Fibroblast of villous mesenchyme (primary cell): ENCODE measurements at places on chromosomes 2 and 18. TPM values are rescaled to one million over a fixed set of nuclear protein-coding genes. Genes with fewer than 3 reads are reported as not detected.

Gene RIT2
- not detected in 2 replicates for total RNA-seq

Gene RAB6C
- total RNA-seq = under 0.01 TPM in 1 of 2 replicates, not detected in the other

Gene DNAJC5G
- not detected in 2 replicates for total RNA-seq

Gene AQP12B
- not detected in 2 replicates for total RNA-seq

Gene VWA3B
- not detected in 2 replicates for total RNA-seq

Gene ZNF804A
- total RNA-seq = 5.8 and 10.8 TPM in 2 replicates

Gene LRRTM4
- total RNA-seq = not detected in 2 replicates

Gene BUB1
- 18.7 and 37.1 TPM in 2 replicates for total RNA-seq

Gene CROCC2
- total RNA-seq = not detected in 2 replicates

Gene ATP8B1
- total RNA-seq = 26.3 and 28.3 TPM in 2 replicates

Gene FAM124B
- total RNA-seq = under 0.01 and 0.32 TPM in 2 replicates

Gene NR4A2
- total RNA-seq = 0.32 TPM in 1 of 2 replicates, not detected in the other

Gene KIAA2012
- under 0.01 TPM in 2 replicates for total RNA-seq

Gene FIGN
- 1.6 and 3.5 TPM in 2 replicates for total RNA-seq

Gene CLASP1
- total RNA-seq = 47.4 and 58.3 TPM in 2 replicates

Gene GPR45
- not detected in 2 replicates for total RNA-seq
